Endodermal cell (in vitro differentiated cells): ENCODE measurements at places on chromosomes 2 and 18. TPM values are rescaled to one million over a fixed set of nuclear protein-coding genes. Genes with fewer than 3 reads are reported as not detected.

The COLEC12 gene
- 88.8 to 130 TPM (median 123 TPM) in 3 replicates for total RNA-seq

The GKN1 gene
- total RNA-seq: not detected in 3 replicates

The ANKZF1 gene
- total RNA-seq: 50.9 to 337 TPM (median 52.2 TPM) in 3 replicates

The LAMA3 gene
- total RNA-seq: 0.58 to 0.73 TPM (median 0.61 TPM) in 3 replicates

The CD207 gene
- not detected in 2 replicates for total RNA-seq

The WDR75 gene
- total RNA-seq: 59.4 to 81.3 TPM (median 76.2 TPM) in 3 replicates

The EVA1A gene
- 1.2 and 1.5 TPM in 2 replicates for total RNA-seq

The NETO1 gene
- 3.9 and 4.2 TPM in 2 replicates for total RNA-seq

The DCDC2C gene
- not detected in 2 replicates for total RNA-seq

The CFAP65 gene
- total RNA-seq: 0.84 to 1.3 TPM (median 1.1 TPM) in 3 replicates

The IAH1 gene
- total RNA-seq: 45.5 and 50.6 TPM in 2 replicates

The B4GALT6 gene
- total RNA-seq: 47.1 and 47.7 TPM in 2 replicates

The RNF144A gene
- total RNA-seq: 15.9 to 26.0 TPM (median 25.4 TPM) in 3 replicates

The REG3A gene
- total RNA-seq: not detected in 2 replicates

The SOWAHC gene
- total RNA-seq: 13.4 to 14.9 TPM (median 14.0 TPM) in 3 replicates

The VWC2L gene
- not detected in 3 replicates for total RNA-seq

The C2orf66 gene
- total RNA-seq: 0.15 and 0.18 TPM in 2 replicates

The HMSD gene
- total RNA-seq: 0.33 to 5.5 TPM (median 1.9 TPM) in 3 replicates

The ZNF519 gene
- total RNA-seq: 12.4 to 39.9 TPM (median 31.9 TPM) in 3 replicates

The RAB6D gene
- 2.4 to 3.3 TPM (median 3.0 TPM) in 3 replicates for total RNA-seq

The CFAP53 gene
- 0.32 and 0.37 TPM in 2 replicates for total RNA-seq

The NYAP2 gene
- total RNA-seq: not detected in 2 replicates

The REG3G gene
- total RNA-seq: not detected in 3 replicates

The FBLN7 gene
- total RNA-seq: 3.6 and 4.0 TPM in 2 replicates

The OSR1 gene
- 0.29 TPM in 1 of 2 replicates, not detected in the other for total RNA-seq

The TMEFF2 gene
- 0.09 and 0.29 TPM in 2 replicates for total RNA-seq

The NXPH2 gene
- total RNA-seq: 0.35 to 4.8 TPM (median 4.3 TPM) in 3 replicates

The SLC19A3 gene
- total RNA-seq: 0.23 to 1.1 TPM (median 0.84 TPM) in 3 replicates

The SLC11A1 gene
- total RNA-seq: 0.16 TPM in 1 of 2 replicates, not detected in the other

The SEH1L gene
- 58.4 and 60.8 TPM in 2 replicates for total RNA-seq

The NPPC gene
- 4.2 TPM in 1 of 3 replicates, not detected in the others for total RNA-seq

The SEMA4F gene
- total RNA-seq: 6.6 and 7.0 TPM in 2 replicates

The TUBB8B gene
- total RNA-seq: 0.69 TPM in 1 of 3 replicates, not detected in the others

The GPR45 gene
- not detected in 2 replicates for total RNA-seq

The CLEC4F gene
- total RNA-seq: not detected in 3 replicates

The TUBA4B gene
- not detected in 2 replicates for total RNA-seq

The ACVR1 gene
- 18.4 to 33.6 TPM (median 21.1 TPM) in 3 replicates for total RNA-seq

The CDK5R2 gene
- 0.95 to 1.3 TPM (median 1.2 TPM) in 3 replicates for total RNA-seq

The DSG1 gene
- total RNA-seq: not detected in 2 replicates

The CENPA gene
- 21.5 and 23.1 TPM in 2 replicates for total RNA-seq

The PLA2R1 gene
- total RNA-seq: 0.80 to 2.0 TPM (median 1.4 TPM) in 3 replicates

The GNLY gene
- not detected in 2 replicates for total RNA-seq

The LRRC30 gene
- total RNA-seq: not detected in 2 replicates

The SULT1C4 gene
- 2.3 to 3.5 TPM (median 2.4 TPM) in 3 replicates for total RNA-seq

The VAPA gene
- 120 and 122 TPM in 2 replicates for total RNA-seq

The SERPINB4 gene
- 0.24 and 0.54 TPM in 2 replicates for total RNA-seq

The ZRANB3 gene
- 15.7 and 17.2 TPM in 2 replicates for total RNA-seq
